ENCODE measurements at places on chromosomes 2 and 18.

- no peak for DNase-seq
Observed at GRCh38 chr18:3424280-3424890, 25.6 kb upstream of the TGIF1 start.

DNA sequence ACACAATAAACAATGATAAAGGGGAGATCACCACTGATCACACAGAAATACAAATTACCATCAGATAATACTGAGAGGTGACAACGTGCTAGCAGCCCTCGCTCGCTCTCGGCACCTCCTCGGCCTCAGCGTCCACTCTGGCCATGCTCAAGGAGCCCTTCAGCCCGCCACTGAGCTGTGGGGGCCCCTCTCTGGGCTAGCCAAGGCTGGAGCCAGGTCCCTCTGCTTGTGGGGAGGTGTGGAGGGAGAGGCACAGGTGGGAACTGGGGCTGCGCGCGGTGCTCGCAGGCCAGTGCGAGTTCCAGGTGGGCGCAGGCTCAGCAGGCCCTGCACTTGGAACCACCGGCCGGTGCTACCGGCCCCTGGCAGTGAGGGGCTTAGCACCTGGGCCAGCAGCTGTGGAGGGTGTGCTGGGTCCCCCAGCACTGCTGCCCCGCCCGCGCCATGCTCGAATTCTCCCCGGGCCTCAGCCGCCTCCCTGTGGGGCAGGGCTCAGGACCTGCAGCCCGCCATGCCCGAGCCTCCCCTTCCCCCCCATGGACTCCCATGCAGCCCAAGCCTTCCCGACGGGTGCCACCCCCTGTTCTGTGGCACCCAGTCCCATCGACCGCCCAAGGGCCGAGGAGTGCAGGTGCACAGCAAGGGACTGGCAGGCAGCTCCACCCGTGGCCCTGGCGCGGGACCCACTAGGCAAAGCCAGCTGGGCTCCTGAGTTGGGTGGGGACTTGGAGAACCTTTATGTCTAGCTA, 340.0 kb upstream of the GULP1 start:
- no peak for DNase-seq

- DNase-seq, result peak; percentile 83
Observed at GRCh38 chr2:14756981-14757657, 124.6 kb downstream of the LRATD1 start.

DNA sequence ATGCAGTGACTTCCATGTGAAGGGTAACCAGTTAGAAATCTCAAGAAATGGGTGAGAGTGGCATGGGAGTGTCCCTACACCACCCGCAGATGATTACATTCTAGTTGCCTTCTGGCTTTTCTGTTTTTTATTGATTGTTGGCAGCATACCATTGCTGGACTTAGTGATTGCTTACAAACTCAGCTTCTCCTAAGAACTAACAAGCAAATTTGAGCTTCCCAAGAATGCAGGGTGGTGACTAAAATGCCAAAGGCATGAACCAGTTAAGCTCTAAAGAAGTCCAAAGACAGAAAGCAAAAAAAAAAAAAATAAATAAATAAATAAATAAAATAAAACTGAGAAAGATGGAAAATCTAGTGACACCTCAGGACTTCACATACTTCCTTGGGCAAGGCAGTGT, 245.5 kb upstream of the PARD3B start:
- no peak for DNase-seq

DNA sequence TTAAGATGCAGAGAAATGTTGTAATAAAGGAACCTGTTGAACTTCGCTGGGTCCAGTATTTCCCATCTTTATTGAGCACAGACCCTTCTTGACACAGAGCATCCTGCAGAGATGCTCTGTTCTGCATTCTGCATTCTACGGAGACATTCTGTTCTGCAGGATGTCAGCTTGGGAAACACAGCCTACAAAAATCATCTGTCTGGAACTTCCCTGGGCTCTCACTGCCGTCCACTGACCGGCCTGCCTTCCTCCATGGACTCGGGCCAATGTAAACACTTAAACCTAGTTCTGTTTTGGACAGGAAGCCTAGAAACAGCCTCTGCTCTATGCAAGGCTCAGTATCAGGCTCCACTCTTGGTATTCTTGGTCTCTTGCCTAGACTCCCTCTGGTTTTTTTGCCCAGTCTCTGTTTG, 90.0 kb upstream of the PPP1CB start:
- no peak for DNase-seq

- no peak for DNase-seq
Observed at GRCh38 chr2:143808166-143808565, 678.9 kb downstream of the ARHGAP15 start.

DNA sequence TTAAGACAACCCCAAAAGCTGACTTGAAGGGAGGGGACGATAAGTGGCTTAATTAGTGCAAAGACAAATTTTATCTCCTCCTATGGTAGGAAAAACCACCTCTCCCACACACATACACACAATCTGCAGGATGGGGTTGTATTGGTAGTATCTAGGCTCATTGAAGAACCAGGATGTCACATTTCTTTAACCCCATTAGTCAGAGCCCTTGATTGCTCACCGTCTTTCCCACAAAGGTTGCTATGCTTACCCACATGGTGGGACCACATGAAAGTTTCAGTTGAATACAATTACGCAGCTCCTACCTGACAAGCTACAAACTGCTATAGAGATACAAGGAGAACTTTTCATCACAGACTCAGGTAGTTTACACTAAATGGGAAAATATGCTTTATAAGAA, 765.0 kb upstream of the CELF4 start:
- no peak for DNase-seq

DNA sequence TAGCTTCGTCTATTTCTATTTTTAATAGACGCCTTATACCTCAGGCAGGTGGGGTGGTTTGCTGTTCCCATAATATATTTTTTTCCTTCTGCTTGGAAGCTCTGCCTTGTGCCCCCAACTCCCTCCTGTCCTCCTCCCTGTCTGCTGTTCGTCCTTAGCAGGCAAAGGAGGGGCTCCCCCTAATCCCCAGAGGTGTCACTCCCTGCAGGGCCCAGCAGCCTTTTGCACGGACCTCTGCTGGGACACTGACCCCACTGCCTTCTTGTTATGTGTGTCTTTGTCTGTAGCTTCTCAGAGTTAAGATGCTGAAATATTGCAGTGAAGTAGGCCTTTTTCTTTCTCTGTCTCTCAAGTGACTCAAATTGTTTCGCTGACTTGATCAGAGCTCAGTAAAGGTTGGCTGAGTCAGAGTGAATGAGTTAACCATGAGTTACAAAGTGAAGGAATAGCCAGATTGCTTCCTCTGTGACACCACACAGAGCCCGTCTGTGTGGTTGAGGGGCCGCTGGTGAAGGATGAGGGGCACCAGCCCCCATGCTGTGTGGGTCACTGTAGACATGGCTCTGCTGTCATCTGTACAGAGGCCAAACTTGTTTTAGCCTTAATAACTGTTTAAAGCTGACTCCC, 47.7 kb downstream of the PRKCE start:
- DNase-seq, result no peak

DNA sequence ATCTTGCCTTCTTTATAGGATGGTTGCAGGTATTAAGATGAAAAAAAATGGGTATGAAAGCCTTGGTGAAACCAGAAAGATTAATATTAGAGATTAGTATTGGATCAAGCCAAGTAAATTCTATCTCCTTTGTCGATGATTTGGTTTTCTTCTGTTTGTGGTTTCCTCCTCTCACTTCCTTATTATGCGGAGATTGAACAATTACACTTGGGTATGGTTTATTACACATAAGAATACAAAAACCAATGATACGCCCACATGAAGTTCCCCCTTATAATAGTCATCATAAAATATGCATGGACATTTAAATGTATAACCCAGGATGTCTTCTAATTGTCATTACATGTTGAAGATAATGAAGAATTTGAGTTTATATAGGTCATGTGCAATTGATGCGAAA, 4.9 kb downstream of the LTBP1 start:
- DNase-seq, result no peak

DNA sequence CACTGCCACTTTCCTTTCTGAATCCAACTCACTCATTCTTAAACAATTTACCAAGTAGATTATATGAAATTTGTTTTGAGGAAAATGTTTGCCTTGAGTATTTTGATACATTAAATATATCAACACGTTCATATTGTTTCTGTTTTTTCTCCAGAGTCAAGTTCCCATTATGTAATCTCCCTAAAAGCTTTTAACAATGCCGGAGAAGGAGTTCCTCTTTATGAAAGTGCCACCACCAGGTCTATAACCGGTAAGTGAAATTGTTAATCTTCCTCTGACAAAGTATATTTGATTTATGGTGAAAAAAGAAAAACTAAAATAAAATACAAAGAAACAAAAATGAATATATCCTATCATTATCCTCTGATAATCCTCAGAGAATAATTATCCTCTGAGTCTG, 838.6 kb downstream of the MBD2 start:
- DNase-seq, result no peak

DNA sequence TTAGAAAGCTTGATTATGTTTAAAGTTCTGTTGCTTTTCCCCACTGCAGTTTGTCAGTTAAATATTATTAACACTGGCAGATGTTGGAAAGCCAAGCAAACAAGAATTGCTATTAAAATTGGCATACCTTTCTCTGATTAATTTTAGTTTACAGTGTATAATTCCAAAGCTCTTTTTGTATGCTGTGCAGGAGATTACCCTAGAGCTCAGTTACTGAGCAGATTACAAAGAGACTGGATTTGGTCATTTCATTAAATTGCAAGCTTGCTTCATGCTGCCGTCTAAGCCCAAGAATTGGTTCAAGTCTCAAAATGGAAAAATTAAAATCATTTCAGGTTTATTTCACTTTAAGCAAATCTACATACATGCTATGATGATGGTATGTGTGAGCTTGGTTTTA, 2.3 kb downstream of the ASAP2 start:
- DNase-seq, result no peak
